Activated CD4-positive, alpha-beta T cell treated with anti-CD3 and anti-CD28 coated beads, Interleukin-2, amount 50 U/mL, for 48 hours (primary cell): ENCODE measurements at places on chromosomes 4 and X.

DNA sequence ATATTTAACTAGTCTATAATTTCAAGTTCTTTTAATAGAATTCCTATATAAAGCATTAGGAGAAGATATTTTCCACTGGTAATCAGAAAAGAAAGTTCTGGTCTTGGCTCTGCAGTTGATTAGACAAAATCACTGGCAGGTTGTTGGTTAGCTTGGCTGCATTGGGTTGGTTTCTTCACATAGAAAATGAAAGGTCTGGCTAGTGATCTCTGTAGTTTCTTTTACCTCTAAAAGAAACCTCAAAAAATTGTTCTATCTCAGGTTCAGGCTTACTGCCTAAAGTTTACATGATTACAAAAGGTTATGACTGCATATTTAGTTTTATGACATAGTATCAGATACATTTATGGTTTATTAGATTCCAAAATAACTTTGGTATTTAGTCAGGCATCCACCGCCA lies 95.8 kb upstream of the NAP1L5 start:
- DNase-seq, result no peak

- DNase-seq, result no peak
Observed at GRCh38 chr4:168794881-168795280, 215.2 kb downstream of the CBR4 start.

- DNase-seq, result no peak
Observed at GRCh38 chrX:153494541-153495361, at the start of gene BGN. TSS of gene BGN (plus strand) at chrX:153494980. CDS start at chrX:153504632, 9,652 bp downstream.

DNA sequence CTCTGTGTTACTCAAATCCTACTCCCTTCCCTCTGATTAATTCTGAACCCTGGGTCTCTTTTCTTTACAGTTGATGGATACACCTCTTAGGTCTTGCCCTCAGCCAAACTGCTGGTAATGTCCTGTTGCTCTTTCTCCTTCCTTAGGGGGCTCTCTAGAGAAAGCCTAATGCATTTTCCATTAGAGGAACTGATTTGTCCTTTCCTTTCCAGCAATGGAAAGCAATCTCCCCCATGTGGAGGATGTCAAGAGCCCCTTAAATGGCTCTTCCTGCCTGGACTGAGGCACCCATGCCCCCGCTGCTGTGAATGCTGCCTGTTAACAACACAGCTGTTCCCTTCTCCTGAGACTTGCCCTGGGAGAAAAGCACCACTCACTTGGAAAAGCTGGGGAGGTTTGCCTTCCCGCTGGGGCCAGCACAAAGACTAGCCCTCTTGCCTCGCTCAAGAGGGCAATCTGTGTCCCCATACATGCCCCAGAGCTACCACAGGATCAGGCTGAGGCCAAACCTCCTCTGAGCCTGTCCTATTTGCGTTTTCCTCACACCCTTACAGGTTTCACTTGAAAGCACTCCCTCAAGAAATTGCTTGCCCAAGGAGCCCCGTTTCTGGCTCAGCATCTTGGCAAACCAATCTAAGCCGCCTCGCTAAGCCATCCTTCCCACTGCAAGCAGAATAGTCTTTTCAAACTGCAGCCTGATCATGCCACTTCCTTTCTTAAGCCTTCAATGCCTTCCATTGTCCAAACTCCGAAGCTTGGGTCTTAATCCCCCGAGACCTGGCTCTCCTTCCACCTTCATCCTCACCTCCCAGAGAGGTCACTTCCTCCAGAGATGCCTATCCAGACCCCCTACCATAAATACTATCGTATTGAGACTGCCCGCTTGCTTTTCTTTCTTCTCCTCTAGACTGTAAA lies 23.2 kb upstream of the SMIM20 start:
- no peak for DNase-seq

DNA sequence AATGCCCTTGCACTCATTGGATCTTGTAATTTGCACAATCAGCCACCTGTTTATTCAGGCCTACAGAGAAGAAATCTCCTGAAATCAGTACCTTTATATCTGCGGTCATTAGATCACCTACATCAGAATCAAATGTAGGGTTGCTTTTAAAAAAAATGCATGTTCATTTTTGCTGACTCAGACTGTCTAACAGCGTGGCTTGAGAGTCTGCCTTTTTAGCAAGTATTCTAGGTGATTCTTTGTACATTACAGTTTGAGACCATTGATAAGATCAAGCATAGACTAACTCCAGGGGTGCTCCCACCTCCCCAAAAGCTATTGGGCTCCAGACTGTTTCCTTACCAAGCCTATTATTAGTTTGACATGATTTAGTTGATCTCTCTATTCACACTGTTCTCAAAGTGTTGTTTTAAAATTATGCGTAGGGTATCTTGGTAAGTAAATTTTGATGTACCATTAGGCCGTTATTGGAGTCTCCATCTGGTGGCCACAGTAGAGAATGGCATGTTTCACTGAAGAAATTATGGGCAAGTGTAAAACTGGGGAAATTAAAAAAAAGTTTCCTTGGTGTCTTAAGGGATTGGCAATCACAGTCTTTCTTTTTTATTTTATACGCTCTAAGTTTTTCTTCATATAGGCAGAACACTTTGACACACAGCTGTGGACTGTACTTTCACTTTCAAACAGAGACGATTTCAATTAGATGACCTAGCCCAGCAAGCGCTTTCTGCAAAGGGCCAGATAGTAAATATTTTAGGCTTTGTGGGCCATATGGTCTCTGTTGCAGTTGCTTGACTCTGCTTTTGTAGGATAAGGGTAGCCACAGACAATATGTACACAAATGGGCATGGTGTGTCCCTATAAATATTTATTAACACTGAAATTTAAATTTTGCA lies 33.7 kb upstream of the MSL3 start:
- no peak for DNase-seq

DNA sequence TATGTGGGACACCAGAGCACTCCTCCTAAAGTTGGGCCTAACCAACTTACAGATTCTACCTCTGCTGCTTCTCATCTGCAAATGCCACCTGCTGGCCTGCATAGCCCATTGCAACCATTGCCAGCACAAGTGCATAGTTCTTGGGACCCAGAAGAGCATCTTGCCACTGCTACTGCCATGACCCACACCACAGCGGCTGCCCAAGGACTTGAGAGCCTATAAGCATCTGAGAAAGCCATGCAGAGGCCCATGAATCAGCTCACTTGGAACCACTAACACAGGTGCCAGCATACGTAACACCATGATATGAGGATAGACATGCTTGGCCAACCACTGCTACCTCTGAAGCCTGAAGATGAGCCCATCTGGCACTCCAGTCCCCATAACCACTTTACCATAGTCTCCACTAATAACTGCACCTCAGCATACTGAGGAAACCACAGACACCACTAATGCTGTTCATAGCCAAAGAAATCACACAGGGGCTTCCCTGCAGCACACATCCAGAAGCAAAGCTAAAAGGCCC lies 258.1 kb upstream of the AGTR2 start:
- DNase-seq, result no peak

- DNase-seq, result no peak
Observed at GRCh38 chr4:76569706-76570105, 134.7 kb downstream of the SHROOM3 start.

GRCh38 chr4:68368691-68369131 lies 18.8 kb upstream of the YTHDC1 start:
- no peak for DNase-seq

DNA sequence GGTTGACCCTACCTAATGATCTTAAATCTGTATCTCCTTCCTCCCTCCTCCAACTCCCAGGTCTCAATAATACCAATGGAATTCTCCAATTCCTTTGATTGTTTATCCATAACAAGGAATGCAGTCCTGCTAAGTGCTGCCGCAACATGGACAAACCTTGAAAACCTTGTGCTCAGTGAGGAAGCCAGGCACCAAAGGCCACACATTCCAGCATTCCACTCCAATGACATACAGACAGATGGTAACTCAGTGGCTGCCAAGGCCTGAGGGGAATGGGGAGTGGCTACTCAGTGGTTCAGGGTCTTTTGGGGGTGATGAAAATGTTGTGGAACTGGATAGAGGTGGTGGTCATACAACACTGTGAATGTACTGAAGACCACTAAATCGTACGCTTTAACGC lies 10.4 kb downstream of the HAUS7 start:
- DNase-seq, result no peak

GRCh38 chr4:70712150-70712549 lies 9.6 kb upstream of the RUFY3 start:
- no peak for DNase-seq

DNA sequence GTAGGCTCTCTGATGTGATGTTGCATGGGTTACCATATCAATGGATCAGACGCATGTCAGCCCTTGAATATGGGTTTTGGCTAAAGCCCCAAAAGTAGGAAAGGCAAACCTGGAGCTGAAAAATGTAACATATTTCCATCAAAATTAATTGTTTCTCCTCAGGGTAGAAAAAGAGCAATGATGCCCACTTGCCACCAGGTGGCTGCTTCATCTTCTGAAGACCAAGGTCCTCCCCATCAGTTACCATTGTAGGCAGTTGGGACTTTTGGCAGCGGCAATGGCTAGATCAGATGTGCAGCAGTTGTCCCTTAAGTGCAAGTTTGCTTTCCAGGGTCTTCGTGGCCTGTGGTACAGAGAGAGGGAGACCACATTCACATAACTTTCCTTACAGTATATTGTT lies 118.2 kb downstream of the NAF1 start:
- DNase-seq, result peak; percentile 2

GRCh38 chrX:131405497-131405896 lies 116.4 kb upstream of the IGSF1 start:
- DNase-seq, result no peak

GRCh38 chr4:72473434-72473900 lies 95.6 kb downstream of the ADAMTS3 start:
- no peak for DNase-seq

DNA sequence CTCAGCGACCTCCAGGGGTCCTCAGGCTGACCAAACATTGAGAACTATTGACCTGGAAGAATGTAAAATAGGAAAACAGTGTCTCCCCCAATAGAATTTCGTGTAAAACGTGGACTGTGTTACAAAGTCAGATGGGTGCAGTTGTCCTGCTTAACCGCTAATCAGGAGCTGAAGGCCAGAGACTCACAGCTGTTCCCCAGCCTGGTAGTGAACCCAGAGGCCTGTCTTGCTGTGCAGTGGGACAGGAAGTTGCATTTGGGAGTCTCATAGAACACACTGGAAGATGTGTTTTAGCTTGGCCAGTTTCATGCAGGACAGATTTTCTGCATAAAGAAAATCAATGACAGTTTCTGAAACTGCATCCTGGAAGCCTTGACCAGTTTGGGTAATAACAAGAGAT lies 151.5 kb downstream of the PTTG2 start:
- DNase-seq, result no peak

DNA sequence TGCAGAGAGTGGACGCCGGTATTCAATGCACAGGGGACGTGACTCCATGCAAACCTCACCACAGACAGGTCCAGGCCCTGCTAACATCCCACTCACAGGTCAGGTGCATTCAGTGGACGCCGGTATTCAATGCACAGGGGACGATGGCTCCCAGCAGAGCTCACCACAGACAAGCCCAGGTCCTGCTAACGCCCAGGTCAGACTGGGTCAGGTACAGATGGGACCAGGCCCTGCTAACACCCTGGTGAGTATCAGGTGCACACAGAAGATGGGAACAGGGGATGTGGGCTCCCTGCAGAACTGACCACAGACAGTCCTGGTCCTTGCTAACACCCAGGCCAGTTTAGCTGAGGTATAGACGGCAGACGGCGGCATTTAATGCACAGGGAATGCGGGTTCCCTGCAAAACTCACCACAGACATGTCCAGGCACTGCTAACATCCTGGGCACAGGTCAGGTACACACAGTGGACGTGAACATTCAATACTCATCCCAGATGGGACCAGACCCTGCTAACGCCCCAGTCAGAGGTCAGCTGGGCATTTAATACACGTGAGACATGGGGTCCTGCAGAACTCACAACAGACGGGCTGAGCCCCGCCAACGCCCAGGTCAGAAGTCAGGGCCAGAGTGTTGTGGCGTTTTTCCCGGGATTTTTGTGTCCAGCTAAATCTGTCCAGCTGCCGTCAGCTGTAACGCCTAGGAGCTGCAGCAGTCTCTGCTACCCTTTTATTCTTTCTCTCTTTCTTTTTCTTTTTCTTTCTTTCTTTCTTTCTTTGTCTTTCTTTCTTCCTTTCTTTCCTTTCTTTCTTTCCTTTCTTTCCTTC lies 99.2 kb downstream of the SHOX start:
- DNase-seq, result no peak

DNA sequence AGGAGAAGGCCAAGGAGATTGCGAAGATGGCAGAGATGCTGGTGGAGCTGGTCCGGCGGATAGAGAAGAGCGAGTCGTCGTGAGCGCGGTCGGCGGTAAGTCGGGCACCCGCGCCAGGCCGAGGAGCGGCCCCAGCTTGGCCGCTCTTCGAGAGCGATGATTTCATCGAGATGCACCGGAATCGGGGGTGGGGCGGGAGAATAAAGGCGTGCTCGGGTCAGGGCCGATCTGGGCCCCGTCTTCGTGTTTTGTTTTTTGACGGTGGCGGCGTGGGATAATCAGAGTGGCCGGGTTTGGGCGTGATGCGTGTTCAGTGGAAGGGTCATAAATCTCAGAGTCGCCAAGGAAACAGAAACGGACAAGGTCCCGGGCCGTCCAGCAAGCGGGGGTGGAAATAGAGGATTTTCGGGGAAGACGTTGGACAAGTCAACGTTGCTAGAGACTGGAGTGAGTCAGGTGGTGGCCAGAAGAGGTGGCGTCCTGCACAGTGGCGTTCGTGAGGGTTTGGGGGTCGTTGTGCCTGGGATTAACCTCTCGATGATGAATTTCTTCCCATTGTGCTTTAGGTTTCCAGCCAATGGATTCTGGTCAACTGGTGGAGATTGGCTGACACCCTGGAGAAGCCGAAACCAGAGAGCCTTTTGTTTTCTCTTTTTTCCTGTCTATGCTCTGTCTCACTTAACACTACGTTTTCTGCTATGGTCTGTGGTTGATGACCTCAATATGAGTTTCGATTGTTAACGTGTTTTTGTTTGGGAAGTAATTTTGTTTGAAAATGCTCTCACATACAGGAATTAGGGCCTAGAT lies 882 bp downstream of the MRFAP1 start:
- peak; percentile 40 for DNase-seq

GRCh38 chr4:143400082-143400481 lies 63.4 kb downstream of the GAB1 start:
- DNase-seq, result no peak

- no peak for DNase-seq
Observed at GRCh38 chrX:100600758-100601157, 16.0 kb downstream of the TNMD start.

GRCh38 chrX:17931855-17932254 lies 70.8 kb upstream of the RAI2 start:
- DNase-seq, result no peak

- DNase-seq, result peak; percentile 34
Observed at GRCh38 chrX:150899191-150899757, 806 bp upstream of the CD99L2 start.
